ENCODE measurements at places on chromosomes 16 and 17.

- DNase-seq, result no peak
Observed at GRCh38 chr17:28433721-28434120, 27.7 kb upstream of the SLC46A1 start.

- peak; percentile 14 for DNase-seq
Observed at GRCh38 chr17:27609611-27610303, 21.2 kb upstream of the LGALS9 start.

DNA sequence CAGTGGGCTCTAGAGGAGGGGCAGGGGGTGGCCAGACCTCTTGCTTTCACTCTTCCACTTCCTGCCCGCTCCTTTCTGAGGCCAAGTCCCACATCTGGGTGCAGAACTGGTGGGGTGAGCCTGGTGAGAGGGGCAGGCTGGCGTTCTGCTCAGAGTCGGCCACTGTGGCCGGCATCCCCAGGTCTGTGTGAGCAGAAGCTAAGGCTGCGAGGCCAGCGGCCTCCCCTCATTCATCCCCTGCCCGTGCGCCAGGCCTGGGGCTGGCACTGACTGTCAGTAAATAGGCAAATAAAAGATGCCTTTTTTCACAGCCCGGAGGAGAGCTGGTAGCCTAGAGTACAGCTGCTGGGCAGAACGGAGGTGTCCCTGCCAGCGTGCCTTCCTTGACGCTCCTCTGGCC, 1.2 kb downstream of the DEF8 start:
- no peak for DNase-seq

DNA sequence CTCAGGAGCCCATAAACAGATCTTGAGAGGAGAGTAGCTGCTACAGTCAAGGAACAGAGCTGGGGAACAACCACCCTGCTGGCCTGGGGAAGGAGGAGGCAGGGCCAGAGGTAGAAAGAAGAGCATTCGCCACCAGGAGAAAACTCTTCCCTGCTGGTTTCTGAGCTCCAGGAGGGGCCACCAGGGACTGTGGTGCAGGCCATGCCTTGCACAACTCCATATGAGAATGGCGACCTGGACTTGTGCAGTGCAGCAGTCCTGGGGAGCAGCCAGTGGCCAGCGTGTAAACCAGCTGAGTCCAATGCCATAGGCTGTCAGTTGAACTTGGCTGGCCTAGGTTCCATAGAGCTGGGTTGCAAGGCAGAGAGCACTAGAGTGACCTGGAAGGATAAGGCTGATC, 11.6 kb downstream of the SLC13A2 start:
- DNase-seq, result no peak

GRCh38 chr17:4412933-4413831, 20.6 kb upstream of the SPNS3 start:
- peak; percentile 84 for DNase-seq

GRCh38 chr17:7218758-7219157, 878 bp downstream of the DLG4 start:
- DNase-seq, result no peak

GRCh38 chr17:32634167-32634566, 147.4 kb downstream of the CDK5R1 start:
- DNase-seq, result no peak

GRCh38 chr17:45332989-45333701, 16.3 kb upstream of the MAP3K14 start:
- DNase-seq, result peak; percentile 71

DNA sequence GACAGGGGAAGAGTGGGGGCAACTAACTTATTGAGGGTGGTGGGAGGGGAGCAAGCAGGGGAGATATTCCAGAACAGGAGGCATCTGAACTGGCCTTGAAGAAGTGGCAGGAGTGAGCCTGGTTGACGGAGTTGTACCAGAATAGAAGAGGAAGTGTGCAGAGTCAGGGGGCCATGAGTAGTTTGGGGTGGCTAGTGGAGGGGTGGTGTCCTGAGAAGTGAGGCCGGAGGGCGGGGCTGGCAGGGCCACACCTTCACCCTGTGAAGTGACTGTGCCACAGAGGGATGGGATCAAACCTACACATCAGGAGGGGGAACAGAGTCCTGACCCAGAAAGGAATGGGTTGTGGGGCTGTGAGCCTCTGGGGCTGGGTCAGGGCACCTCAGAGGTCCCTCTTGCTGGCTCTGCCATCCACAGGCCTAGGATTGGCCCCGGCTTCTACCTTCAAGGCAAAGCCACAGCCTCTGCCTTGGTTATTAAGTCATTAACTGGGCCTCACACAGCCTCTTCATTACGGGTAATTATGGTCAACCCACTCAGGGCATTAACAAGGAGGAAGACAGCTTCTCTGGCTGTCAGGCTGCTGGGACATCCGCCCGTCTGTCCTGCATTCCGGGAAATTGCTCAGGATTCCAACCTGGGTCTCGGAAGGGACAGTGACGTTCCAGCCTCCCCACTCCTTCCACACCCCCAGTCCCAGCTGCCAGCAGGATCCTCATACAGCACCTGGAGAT, 12.7 kb downstream of the SPNS2 start:
- DNase-seq, result peak; percentile 23

DNA sequence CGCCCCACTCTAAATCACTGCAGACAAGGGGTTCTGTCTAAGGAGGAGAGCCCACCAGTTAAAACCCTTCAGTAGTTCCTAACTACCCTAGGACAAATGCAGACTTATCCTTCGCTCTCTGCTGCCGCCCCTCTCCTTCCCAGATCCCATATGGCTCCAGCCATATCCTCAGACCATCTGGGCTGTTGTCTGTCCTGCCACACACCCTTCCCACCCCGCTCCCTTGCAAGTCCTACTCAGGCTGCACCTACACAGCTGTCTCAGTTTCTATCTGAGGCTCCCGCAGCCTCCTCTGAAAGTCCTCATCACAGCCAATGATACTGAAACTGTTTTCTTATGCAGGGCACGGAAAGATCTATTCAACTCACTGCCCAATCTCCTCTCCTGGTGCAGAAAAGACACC, 720 bp upstream of the BCKDK start:
- no peak for DNase-seq

- no peak for DNase-seq
Observed at GRCh38 chr17:66190738-66191592, 968 bp downstream of the CEP112 start.

Data from GDM1 (cell line).